SJSA1 (cell line): ENCODE measurements at places on chromosomes 6 and 20. TPM values are rescaled to one million over a fixed set of nuclear protein-coding genes. Genes with fewer than 3 reads are reported as not detected.

- DNase-seq: peak; percentile 23
These were observed 185.1 kb downstream of the CLIC5 start for GRCh38 chr6:45830441-45831139.

Gene GRM1
- not detected in 2 replicates for total RNA-seq

DNA sequence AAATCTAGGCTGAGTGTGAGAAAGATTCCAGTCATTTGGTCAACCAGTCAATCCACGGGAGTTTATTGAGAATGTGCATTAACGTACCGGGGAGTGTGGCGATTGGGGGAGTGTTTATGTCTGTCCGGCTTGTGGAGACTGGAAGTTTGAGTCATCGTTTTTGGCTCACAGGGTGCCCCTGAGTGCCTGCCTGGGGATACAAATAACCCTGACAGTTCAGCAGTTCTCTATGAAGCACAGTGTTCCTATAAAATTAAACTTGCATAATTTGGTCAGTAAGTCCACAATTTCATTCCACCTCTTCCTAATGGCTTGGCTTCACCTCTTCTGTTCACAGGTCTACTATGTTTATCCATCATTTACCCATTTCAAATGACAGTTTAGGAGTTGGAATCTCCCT lies 72.6 kb upstream of the PLEKHG1 start:
- no peak for DNase-seq

GRCh38 chr6:116954938-116955337 lies 77.9 kb downstream of the RFX6 start:
- no peak for DNase-seq

Gene EYA2
- total RNA-seq: 0.08 TPM in 1 of 2 replicates, not detected in the other

- DNase-seq: no peak
These were observed 94.6 kb downstream of the LRRC1 start for GRCh38 chr6:53889365-53889764.

Gene ATRN
- 18.1 and 27.8 TPM in 2 replicates for total RNA-seq

Gene DNAH8
- not detected in 2 replicates for total RNA-seq

Gene IBTK
- total RNA-seq: 47.0 and 48.5 TPM in 2 replicates

DNA sequence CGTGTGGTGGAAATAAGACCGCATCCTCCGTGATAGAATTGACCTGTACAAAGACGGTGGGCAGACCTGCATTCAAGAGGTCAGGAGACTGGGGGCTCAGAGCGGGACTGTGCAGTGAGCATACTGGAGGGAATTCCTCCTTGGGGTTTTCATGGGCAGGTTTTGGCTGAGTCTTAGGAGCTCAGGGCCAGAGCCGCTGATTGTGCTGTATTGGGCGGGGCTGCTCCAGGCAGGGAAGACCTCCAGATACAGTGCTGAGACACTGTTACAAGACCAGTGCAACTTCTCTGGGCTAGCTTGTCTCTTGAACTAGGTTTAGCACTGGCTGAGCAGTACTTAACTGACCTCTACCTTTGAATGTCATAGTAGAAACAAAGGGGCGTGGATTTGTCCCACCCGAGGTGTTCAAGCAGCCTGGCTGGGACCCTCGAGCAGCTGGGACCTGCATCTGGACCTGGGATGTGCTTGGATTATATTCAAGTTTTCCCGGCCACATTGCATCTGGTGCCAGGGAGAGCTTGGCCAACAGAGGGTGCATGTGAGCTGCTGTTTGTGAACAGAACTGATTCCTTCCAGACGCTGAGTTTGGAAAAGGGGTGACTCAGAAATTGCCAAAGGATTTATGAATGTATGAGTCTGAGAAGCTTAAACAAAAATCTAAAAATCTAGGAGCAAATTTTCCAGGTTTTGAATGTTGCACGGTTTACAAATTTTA lies 33.4 kb upstream of the SLC22A1 start:
- DNase-seq: peak; percentile 67

DNA sequence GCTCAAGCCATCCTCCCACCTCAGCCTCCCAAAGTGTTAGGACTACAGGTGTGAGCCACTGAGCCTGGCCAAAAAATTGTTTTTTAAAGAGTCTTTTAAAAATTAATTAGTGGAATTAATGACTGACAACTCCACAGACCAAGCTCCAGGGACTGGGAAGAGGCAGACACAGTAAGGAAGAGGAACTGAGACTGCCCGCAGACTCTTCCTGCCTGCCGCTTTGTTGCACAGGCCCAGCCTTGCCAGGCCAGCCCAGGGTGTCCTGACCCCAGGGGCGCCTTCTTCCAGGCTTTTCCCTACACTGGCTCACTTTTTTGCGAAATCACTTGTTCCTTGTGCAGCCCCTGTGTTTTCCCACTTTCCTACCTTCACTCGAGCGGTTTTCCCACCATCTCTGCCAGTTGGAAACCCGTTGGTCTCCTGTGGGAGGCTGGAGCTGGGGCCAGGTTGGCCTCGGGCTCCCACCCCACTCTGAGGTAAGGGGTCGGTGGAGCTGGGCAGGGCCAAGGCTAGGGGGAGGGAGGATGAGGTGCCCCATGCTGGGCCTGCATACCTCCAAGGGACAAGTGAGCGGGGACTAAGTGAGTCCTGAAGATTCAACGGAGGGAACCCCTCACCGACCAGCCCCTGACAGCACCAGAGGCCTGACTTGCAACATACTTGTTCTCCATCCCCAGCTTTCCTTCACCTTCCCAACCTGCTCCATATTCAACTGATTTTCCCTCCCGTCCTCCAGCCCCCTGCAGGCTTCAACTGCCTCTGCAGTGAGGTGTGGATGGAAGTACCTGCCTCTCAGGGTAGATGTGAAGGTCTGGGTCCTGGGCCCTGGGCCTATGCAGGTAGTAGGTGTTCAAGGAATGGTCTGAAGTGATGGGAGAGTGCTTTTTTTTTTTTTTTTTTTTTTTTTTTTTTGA lies 23.5 kb upstream of the SMIM29 start:
- DNase-seq: no peak

DNA sequence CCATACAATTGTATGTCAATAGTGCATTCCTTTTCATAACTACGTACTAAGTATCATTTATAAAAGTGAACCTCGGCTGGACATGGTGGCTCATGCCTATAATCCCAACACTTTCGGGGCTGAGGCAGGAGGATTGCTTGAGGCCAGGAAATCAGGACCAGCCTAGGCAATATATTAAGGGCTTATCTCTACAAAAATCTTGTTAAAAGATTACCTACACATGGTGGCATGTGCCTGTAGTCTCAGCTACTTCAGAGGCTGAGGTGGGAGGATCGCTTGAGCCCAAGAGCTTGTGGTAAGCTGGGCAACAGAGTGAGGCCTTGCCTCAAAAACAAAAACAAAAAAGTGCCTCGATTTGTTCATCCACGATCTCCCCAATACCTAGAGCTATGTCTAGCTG lies 449.7 kb upstream of the SULF2 start:
- no peak for DNase-seq

Gene CST4
- not detected in 2 replicates for total RNA-seq

GRCh38 chr20:654417-654750 lies 1.4 kb upstream of the SRXN1 start:
- no peak for DNase-seq

GRCh38 chr6:127146932-127147331 lies 28.5 kb downstream of the RSPO3 start:
- DNase-seq: peak; percentile 70

Gene LSM2
- total RNA-seq: 72.6 and 89.4 TPM in 2 replicates

- DNase-seq: peak; percentile 36
These were observed 31.8 kb upstream of the APCDD1L start for GRCh38 chr20:58546756-58547622.

GRCh38 chr20:56827763-56828162 lies 198.7 kb downstream of the TFAP2C start:
- no peak for DNase-seq

- no peak for DNase-seq
These were observed 45.8 kb downstream of the EPM2A start for GRCh38 chr6:145689529-145689928.

DNA sequence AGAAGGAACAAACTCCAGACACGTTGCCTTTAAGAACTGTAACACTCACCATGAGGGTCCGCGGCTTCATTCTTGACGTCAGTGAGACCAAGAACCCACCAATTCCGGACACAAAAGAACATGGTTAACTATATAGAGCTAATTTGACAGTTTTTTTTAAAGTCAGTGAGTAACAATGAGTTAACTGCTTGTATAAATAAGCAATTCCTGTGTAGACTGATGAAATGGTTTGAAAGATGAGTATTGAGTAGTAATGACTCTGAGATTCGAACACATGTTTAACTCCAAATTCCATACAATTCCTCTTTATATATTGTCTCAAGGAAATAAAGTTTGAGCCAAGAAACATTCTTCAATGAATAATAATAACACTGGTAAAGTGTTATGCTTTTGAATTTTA lies 478.0 kb downstream of the MMUT start:
- no peak for DNase-seq

GRCh38 chr6:137832110-137832509 lies 34.9 kb upstream of the TNFAIP3 start:
- DNase-seq: peak; percentile 79

- peak; percentile 99 for DNase-seq
These were observed at the start of gene SYNCRIP for GRCh38 chr6:85642774-85643536. TSS of gene SYNCRIP (minus strand) at chr6:85642886. CDS start at chr6:85641439, 1,447 bp downstream.

Gene APCDD1L
- 0.24 TPM in 1 of 2 replicates, not detected in the other for total RNA-seq

GRCh38 chr6:122730775-122731386 lies 48.6 kb upstream of the FABP7 start:
- DNase-seq: no peak

Gene BPIFB2
- total RNA-seq: not detected in 2 replicates

DNA sequence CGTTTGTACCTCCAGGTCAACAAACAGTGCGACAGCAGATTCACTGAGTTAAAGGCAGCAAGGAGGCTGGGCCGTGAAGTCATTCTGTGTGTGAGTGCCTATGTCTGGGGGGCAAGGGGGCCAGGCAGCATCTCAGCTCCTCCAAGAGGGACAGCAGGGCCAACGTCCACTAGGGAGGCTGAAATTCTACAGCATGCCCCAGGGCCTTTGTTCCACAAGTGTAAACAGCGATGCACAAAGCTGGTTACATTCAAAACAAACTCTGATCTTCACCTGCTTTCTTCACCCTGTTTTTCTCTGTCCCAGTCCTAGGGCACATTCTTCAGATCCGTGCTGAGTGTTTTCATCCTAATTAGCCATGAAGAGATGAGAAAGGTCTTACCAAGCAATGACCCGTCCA lies 41.1 kb downstream of the PXDC1 start:
- DNase-seq: no peak

Gene SH3BGRL2
- 4.7 and 6.8 TPM in 2 replicates for total RNA-seq

DNA sequence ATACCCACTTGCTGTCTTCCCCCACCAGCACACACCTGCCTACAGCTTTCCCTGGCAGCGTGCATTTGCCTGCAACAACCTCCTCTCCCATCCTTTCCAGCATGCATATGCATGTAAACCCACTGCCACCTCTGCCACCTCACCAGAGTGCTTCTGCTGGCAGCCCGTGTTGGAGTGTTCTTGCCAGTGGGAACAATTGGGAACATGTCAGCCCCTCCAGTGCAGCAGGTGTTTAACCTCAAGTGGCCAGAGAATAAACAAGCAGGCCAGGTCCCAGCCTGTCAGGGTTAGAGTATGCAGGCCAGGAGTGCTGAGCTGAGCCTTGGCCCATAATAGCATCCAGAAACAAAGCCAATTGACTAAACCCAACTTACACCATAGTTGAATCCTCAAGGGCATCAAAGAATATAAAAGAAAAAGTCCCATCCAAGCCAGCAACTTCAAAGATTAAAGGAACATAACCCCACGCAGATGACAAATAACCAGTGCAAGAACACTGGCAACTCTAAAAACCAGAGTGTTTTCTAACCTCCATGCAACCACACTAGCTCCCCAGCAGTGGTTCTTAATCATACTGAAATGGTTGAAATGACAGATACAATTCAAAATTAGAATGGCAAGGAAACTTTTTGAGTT lies 1212.1 kb upstream of the CITED2 start:
- no peak for DNase-seq

- DNase-seq: no peak
These were observed 16.1 kb downstream of the FBXO30 start for GRCh38 chr6:145798530-145798929.

Gene ADGRF5
- not detected in 2 replicates for total RNA-seq

- DNase-seq: no peak
These were observed 6.7 kb upstream of the SLC17A9 start for GRCh38 chr20:62945771-62946339.

GRCh38 chr20:6467562-6467961 lies 299.9 kb upstream of the BMP2 start:
- no peak for DNase-seq

- no peak for DNase-seq
These were observed 136.3 kb downstream of the ZMYND8 start for GRCh38 chr20:47220161-47220582.

Gene SYCP2
- total RNA-seq: 1.1 and 2.6 TPM in 2 replicates

Gene GSTA2
- not detected in 2 replicates for total RNA-seq

Gene ATAT1
- 0.66 and 3.4 TPM in 2 replicates for total RNA-seq

DNA sequence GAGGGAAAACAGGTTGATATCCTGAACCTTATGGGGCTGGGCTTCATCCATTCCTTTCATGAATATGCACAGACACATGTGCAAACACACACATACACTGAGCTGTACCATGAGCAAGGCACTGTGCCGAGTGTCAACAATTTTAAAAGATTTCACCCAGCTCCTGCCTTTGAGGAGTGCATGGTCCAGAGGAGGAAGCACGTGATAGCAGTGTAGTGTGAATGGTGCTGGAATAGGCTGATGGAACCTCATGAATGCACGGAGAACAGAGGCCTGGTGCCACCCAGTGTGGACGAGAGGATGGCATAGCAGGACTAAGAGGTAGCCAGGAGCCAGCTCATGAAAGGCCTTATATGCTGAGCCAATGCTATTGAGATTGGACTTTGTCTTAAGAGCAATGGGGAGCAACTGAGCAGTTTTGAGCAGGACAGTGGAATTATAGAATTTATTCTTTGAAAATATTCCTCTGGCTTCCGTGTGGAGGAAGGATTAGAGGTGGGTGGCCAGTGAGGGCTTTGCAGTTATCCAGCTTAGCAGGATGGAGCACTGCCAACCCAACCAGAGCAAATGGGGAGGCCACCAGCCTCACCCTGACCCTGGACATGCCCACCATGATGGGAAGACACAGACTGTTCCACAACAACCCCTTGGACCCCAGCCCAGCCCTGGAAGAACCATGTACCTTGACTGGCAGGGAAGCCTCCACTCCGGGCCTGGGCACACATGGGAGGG lies 84.4 kb downstream of the UNC5CL start:
- no peak for DNase-seq

DNA sequence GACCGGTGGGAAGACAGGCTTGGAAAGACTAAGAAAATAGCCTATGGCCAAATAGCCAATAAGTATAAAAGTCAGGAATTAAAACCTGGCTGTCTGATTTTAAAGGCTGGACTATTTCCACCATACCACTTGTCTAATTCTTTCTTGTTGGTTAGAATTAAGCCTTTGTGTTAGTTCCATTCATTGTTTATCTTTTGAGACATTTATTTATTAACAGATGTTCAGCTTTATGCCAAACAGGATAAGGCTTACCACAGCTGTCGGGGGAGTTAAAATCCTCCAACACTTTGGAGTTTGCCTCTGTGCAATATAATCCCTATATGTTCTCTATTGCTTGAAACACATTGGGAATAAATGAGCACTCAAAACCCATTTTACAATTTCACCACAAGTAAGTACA lies 208.3 kb downstream of the TMEM200A start:
- no peak for DNase-seq

Gene TSHZ2
- total RNA-seq: not detected in 2 replicates
